ENCODE measurements at places on chromosomes 3 and 15.
A peak's percentile ranks its signal among the peaks of the same experiment; 100 is the strongest.

DNA sequence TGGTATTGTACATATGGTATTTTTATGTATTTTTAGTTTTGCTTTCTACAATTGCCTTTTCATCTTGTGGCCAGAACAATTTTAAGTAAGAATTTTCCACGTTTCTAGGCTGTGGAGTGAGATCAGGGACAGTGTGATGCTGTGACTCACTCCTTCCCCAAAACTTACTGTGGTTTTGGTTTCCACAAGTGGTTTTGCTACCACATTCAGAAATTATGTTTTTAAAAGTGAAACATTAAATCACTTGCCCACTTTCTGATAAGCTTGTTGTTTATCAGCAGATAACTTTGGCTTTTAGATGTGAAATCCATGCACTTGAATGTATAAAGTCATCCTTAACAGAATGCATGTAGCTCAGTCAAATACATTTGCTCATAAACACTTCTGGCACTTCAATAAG lies 192.2 kb upstream of the THRB start:
- DNase-seq, result no peak

- DNase-seq, result no peak
Measured at GRCh38 chr15:65057549-65057940, 10.2 kb downstream of the RASL12 start.

DNA sequence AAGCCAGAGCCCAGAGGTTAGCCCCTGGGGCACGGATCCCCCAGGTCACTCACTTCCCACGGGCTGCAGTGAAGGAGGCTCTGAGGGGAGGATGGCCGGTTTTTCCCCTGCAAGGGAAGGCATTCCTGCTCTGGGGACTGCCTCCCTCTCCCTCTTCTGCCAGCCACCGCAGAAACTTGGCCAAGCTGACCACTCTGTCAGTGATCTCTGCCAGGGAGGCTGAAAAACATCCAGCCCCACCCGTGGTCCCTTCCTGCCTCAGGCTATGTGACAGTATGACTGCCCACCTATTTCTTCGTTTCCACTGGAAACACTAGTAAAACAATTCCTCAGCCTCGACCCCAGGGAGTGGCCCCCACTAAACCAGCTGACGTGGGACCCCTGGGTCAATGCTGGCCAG lies 14.6 kb upstream of the FANCD2 start:
- no peak for DNase-seq

- no peak for DNase-seq
Measured at GRCh38 chr15:78450285-78450858, 12.4 kb downstream of the IREB2 start.

- DNase-seq, result no peak
Measured at GRCh38 chr3:125140818-125141595, 71.5 kb downstream of the SLC12A8 start.

DNA sequence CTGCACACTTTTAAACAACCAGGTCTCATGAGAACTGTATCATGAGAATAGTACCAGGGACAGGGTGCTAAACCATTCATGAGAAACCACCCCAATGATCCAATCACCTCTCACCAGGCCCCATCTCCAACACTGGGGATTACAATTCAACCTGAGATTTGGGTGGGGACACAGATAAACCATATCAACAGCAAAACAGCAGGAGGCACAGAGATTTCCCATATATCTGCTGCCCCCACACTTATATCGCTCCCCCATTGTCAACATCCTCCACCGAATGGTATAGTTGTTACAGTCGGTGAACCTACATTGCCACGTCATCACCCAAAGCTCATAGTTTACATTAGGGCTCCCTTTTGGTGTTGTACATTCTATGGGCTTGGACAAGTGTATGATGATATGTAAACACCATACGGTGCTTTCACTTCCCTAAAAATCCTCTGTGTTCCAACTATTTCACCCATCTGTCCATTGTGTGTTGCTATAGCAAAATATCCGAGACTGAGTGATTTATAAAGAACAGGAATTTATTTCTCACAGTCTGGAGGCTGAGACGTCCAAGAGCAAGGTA lies 224.8 kb downstream of the FAM43A start:
- no peak for DNase-seq

DNA sequence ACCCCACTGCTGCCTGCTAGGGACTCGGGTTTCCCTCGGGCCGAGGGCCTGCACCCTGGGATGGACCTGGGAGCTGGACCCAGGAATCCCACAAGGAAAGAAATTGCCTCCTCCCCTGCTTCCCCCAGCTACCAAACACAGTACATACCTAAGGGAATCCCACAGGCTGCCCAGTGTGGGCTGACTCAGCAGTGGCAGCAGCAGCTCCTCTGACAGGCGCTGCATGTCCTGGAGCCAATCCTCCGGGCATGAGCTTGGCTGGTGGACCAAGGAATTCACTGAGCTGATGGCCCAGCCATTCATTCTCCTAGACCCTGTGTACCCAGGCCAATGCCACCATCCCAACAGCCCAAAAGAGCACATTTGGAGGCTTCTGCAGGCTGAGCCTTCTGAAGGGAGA lies 9.5 kb upstream of the LTK start:
- no peak for DNase-seq

DNA sequence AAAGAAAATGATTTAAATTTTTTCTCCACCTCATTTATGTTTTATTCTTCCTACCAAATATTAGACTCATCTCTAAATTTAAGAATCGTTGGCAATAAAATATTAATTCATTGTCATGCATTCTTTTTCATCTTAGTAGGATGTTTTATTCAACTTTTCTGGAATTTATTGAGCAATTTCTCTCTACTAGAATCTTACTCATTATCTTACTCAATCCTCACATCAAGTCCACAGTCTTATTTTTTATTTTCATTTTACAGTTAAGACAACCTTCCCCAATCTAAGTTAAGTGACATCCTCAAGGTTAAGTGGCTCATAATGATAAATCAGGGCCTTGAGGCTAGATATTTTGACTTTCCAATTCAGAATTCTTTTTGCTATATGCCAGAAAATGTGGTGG lies 15.9 kb upstream of the ALDH1A2 start:
- DNase-seq, result no peak

DNA sequence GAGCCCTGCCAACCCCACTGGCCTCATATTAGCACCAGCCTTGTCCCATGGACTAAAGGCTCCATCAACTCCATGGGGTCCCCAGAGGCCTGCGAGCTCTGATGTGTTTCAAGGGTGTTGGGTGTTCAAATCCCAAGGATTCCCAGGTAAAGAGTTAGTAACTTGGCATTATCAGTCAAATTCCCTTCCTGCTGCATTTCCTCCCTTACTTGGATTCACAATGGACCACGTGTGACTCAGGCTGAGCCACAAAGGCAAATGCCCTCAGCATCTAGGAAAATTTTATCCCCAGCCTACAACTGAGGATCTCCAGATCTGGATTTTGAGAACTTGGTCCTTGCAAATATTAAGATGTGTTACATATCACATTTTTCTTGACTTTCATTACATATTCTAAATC lies 58.8 kb downstream of the GADL1 start:
- DNase-seq, result no peak

GRCh38 chr15:66108483-66109265 lies 144.9 kb downstream of the MEGF11 start:
- no peak for DNase-seq

DNA sequence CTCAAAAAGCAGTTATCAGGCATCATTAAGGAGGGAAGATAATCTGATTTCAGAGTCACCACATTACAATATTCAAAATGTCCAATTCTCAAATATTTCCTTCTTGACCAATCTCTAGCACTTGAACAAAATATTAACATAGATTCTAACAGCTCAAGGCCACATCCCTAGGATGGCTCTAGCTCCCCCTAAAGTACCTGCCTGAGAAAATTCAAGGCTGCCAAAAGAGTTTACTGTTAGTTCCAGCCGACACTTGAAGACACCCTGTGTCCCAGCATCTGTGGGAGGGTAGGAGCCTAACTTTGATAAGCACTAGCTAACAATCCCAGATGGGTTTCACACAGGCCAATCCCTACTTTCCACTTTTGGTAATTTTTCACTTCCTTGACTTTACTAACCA lies 10.4 kb downstream of the NSMCE3 start:
- no peak for DNase-seq

DNA sequence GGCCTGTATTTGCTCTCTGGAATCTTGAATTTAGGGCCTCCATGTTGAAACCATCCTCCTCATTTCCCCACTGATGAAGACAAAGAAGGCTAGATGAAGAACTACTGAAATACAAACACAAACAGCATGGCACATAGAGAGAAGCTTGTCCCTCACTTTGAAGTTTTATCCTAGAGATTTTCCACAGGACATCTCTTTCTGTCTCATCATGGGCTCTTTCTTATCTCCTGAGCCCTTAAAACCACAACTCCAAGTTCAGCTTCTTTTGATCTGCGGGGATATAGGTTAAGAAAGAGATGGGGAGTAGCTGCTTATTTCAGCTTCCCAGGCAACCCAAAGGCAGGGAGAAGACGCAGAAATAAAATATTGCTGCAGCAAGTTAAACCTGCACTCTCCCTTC lies 213.1 kb upstream of the LRIG1 start:
- DNase-seq, result no peak

DNA sequence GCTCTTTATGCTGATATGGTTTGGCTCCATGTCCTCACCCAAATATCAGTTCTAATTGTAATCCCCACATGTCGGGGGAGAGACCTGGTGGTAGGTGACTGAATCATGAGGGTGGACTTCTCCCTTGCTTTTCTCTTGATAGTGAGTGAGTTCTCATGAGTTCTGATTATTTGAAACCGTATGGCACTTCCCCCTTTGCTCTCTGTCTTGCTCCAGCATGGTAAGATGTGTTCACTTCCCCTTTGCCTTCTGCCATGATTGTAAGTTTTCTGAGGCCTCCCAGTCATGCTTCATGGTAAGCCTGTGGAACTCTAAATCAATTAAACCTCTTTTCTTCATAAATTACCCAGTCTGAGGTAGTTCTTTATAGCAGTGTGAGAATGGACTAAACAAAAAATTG lies 107.6 kb downstream of the IMPG2 start:
- DNase-seq, result no peak

DNA sequence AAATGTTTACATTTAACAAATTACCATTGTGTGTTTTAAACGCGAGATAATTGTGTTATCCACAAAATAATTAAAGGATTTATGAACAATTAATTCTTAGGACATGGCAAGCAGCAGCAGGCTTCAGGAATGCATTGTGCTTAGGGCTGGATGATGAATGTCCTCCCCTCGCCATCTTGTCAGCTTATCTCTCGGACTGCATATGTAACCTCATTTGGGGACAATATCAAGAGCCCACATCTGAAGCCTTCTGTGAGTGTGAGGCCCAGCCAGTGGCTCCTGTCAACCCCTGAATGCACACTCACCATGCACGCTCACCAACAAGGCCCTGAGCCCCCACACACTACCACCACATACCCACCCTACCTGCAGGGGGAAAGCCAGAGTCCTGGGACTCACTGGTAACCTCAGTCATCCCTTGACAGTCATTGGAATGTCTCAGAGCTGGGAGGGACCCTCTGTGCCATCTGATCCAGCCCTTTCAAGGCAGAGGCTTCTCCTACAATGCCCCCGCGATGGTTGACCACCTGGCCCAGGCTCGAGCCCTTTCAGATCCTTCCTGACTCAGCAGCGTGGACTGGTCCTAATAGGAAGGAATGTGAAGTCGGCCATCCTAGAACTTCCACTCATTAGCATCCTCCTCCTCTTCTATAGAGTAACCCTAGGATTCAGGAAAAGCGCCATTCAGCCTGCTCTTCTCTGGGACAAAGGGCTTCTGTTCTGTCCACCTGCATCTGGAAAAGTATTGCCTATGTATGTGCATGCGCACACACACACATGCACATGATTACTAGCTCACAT lies 38.2 kb downstream of the MRPL46 start:
- no peak for DNase-seq

- DNase-seq, result peak; percentile 66
Measured at GRCh38 chr15:40313531-40314398, 6.0 kb upstream of the PLCB2 start.

DNA sequence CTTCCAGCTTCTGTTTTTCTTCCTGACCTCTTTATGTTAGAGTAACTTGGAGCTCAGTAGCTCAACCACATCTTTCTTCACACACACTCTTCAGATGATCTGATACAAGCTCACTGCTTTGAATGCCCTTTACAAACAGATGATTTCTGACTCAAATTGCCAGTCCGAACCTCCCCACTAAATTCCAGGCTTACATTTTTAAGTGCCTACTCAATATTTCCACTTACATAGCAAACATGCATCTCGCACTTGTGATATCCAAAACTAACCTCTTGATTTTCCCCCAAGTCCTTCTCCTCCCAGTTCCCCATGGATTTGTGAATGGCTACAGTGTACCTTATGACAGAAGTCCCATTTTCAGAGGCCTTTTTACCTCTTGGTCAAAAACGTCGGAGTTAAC lies 139.1 kb downstream of the GBE1 start:
- DNase-seq, result no peak

DNA sequence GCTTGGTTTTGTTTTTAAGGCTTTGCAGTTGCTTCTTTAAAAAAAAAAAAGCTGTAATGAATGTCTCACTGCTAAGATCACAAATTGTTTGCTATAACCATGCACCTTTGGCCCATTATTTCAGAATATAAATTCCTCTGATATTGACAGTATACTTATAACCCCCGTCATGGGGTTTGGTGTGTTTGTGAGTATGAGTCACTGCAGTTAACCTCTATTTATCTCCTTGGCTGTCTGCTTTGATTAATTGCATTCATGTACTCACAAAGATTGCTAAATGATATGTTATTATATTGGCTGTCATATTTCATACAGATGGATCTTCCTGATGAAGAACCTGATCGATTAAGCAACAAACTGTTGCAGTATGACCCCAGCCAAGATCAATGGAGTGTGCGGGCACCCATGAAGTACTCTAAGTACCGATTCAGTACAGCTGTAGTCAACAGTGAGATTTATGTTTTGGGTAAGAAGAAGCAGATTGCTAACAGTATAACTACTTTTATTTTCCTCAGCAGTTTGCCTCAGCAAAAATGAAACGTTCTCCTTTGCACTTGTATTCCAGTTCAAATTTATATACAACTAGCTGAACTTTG lies 14.9 kb downstream of the KBTBD12 start:
- DNase-seq, result no peak

GRCh38 chr15:89654847-89655805 lies at the start of gene KIF7:
KIF7 (minus strand) TSS chr15:89655467; CDS start chr15:89652930, 2,537 bp downstream.
- no peak for DNase-seq

- no peak for DNase-seq
Measured at GRCh38 chr3:30918761-30919160, 24.3 kb upstream of the GADL1 start.

DNA sequence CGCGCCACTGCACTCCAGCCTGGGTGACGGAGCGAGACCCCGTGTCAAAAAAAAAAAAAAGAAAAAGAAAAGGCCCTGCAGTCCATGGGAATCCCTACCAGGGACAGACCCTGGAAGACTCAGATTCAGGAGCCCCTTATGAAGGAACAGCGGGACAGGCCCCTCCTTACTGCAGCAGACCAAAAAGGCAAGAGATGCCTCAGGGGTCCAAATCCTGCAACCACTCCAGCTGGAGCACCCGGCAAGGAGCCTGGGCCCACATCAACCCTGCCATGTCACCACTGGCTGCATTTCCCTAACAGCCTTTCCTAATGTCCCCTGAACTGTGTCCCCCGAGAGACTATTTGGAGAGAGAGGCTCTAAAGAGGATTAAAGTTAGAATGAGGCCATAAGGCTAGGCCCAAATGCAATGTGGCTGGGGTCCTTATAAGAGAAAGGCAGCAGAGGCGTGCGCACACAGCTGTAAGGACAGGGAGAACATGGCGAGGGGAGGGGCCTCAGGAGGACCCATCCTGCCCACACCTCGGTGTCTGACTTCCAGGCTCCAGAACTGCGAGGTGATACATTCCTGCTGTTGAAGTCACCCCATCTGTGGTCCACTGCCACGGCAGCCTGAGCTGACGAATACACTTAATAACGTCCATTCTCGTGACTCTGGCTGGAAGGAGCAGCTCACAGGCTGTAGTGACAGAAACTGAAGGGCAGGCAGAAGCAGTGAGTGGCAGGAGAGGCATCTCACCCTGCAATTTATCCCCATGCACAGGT lies 78.1 kb downstream of the ATP10A start:
- no peak for DNase-seq
